ENCODE measurements at places on chromosomes 1 and 21.

- no peak for DNase-seq
Observed at GRCh38 chr1:43439781-43440180, 13.9 kb downstream of the HYI start.

GRCh38 chr1:230067871-230068620, 1.0 kb downstream of the GALNT2 start:
- no peak for DNase-seq

DNA sequence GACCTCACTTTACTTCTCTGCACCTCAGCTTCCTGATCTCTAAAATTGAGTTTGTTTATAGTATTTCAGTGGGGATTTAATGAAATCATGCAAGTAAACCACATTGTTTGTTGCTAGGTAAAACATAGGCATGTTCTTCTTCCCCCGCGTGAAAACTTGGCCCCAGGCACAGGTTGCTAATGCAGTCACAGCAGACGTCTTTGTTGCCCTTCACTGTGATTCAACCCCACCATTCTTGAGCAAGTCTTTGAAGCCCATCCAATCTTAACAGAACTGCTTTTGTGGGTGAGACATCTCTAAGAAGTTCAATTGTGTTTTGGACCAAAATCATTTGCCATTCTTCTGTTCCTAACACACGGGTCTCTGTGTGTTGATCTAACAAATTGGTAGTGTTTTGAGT, 185.5 kb downstream of the ZNF281 start:
- no peak for DNase-seq

DNA sequence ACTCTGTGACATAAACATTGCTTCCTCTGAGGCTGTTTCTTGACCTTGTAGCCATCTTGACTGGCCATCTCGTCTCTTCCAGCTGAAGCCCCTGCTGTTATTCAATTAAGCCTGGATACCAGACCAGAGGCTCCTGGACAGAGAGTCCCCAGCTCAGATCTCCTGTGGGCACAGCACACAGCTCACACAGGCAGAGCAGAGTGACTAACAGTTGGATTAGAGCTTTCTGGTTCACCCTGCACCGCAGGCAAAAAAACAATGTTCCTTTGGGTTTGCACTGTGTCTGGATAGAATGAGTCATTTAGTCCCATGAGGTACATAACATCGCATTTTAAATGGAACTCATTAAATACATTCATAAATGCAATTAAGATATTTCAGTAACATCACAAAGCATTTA, 33.4 kb upstream of the USH2A start:
- DNase-seq: no peak

DNA sequence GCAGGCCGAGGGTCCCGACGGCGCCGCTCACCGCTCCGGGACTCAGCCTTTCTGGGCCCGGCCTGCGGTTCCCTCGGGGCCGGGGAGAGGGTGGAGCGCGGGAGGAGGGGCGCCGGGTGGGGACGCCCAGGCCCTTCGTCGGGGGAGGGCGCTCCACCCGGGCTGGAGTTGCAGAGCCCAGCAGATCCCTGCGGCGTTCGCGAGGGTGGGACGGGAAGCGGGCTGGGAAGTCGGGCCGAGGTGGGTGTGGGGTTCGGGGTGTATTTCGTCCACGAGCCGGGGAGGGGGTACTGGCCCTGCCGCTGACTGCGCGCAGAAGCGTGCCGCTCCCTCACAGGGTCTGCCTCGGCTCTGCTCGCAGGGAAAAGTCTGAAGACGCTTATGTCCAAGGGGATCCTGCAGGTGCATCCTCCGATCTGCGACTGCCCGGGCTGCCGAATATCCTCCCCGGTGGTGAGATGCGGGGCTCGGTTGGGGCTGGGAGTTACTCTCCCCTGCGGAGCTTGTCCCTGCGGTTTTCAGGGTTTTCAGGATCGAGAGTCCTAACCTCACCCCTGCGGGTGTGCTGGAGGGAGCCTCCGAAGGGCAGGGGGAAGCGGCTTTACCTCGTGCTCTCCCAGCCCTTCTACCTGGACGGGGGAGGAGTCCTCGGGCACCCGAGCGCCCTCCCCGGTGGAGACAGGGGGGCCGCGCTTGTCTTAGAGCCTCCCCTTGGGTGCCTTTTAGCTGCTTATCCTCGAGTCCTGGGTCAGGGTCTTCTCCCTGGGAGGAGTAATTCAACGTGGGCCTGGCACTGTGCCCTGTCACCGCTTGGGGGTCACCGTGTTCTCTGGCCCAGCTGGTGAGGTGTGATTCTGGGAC, 2.1 kb downstream of the SAMD11 start:
- no peak for DNase-seq

- no peak for DNase-seq
Observed at GRCh38 chr1:180257028-180257386, 26.9 kb downstream of the LHX4 start.

DNA sequence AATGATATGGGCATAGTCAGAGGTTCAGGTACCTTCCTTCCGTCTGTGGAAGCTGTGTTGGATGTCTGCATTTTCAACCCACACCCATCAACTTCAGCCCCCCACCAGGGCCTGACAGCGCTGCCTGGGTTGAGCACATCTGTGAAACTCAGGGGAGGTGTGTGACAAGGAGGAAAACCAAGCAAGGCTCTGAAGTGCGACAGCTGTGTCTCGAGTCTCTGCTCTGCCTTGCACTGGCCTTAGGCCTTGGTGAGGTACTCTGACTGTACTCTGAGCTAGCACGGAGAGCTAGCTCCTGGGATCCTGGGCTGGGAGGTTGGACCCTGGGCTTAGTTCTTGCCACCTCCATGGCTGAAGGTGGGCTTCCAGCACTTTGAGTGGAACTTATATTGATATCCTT, 9.1 kb downstream of the VANGL2 start:
- DNase-seq: no peak

DNA sequence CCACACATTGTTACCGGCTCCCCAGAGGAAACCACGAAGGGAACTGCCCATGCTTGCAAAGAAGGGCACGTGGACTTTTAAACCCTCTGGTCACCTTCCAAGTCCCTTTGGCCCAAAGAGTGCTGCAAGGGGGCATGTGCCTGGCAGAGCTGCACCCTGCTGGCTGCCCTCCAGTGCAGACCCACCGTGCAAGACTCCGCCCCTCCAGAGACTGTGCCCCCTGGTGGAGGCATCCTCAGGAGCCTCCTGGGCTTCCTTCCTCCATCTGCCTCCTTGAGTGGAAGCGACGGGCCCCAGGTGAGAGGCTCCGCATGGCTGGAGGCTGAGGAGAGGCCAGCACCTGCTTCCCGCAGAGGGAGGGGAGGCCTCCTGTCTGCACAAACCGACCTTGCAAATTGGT, 100.6 kb downstream of the CRYAA start:
- DNase-seq: no peak
